Breast epithelium (tissue), 4 donors: ENCODE measurements at places on chromosomes 3 and 15.

GRCh38 chr3:160911411-160911810 lies 155.4 kb downstream of the PPM1L start:
- H3K27me3 ChIP-seq, result no peaks in the 10 kb centered on the region
- H3K4me3 ChIP-seq, result no peak overlapping the region
- no peak for DNase-seq
- no peak overlapping the region for H3K27ac ChIP-seq
- no peaks in the 10 kb centered on the region for H3K36me3 ChIP-seq
- H3K4me1 ChIP-seq, result no peaks in the 10 kb centered on the region

DNA sequence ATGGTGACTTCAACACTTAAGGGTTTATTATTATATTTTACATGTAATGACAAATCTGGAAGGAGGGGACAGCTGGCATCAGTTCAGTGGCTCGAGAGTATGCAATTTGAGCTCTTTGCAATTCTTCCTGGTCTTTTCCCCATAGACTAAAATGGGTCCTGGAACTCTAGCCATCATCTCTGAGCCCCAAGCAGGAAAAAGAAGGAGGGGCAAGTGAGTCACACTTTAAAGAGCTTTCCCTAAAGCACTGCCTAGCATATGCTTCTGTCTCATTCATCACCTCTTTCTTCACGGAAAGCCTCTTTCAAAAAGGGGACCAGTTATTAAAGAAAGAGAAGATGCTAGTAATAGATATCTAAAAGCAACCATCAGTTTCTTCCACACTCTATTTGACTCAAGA lies 466.3 kb downstream of the ZIC1 start:
- no peaks in the 10 kb centered on the region for H3K27me3 ChIP-seq
- no peaks in the 10 kb centered on the region for H3K36me3 ChIP-seq
- H3K4me3 ChIP-seq, result no peak overlapping the region
- H3K27ac ChIP-seq, result no peak overlapping the region

DNA sequence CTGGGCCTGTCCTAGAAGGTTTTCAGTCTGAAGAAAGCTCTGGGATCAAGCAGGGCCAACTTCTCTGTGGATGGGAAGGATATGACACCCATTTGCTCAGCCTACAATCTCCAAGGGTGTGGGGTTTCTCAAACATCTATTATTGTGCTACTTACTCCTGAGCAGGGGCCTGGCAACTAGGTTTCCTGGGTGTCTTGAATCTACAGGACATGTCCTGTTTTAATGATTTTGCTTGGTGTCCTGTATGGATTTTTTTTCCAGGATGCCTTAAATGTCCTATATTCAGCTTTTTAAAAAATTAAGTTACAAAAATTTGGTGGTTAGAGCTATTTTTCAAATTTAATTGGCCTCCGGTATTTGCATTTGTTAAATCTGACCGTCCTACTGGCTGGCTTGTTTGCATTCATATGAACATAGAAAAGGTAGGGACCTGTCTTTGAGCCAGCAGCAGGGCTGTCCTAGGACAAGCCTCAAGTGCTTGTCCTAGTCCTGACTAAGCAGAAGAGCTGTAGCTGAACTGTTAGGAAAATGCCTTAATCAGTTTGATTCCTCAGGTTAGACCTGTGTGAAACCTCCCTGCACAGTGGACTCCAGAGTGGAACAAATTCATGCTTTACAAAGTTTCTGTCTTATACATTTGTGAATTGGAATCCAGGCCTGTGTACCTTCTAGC lies 40.0 kb upstream of the LMOD3 start:
- no peaks in the 10 kb centered on the region for H3K4me1 ChIP-seq
- H3K36me3 ChIP-seq, result no peaks in the 10 kb centered on the region
- no peak for DNase-seq
- H3K27me3 ChIP-seq, result no peaks in the 10 kb centered on the region
- no peak overlapping the region for H3K27ac ChIP-seq
- no peak overlapping the region for H3K4me3 ChIP-seq

DNA sequence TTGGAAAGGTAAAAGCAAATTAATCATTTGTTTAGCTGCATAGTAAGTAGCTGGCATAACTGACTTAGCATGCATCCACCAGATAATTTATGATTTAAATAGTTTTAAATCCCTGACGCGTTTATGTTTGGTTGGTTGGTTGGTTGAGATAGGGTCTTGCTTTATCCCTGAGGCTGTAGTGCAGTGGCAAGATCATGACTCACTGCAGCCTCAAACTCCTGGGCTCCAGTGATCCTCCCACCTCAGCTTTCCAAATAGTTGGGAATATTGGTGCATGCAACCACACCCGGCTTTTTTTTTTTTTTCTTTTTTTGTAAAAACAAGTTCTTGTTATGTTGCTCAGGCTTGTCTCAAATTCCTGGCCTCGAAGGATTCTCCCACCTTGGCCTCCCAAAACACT lies 263.4 kb downstream of the MCTP2 start:
- no peak for DNase-seq
- no peak overlapping the region for H3K27ac ChIP-seq
- no peaks in the 10 kb centered on the region for H3K27me3 ChIP-seq
- no peak overlapping the region for H3K4me3 ChIP-seq
- H3K4me1 ChIP-seq, result no peaks in the 10 kb centered on the region

DNA sequence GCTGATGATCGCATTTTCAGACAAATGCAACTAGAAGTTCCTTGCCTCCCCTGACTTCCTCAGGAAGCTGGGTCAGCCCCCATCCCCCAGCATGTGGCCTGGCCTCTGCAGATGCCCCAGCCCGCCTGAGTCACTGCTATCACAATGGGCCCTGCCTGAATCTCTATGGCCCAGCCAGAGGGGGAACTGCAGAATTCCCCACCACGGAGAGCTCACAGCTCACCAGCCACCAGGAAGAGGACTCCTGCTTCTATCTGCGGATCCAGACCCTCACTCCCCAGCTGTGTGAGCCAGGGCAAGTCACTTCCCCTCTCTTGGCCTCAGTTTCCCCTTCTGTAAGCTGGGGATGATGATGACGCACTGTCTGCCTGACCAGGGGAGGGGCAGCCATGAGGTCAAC lies 6.9 kb downstream of the PLXND1 start:
- no peak overlapping the region for H3K4me3 ChIP-seq
- H3K27me3 ChIP-seq, result no peaks in the 10 kb centered on the region
- H3K36me3 ChIP-seq, result no peaks in the 10 kb centered on the region
- H3K4me1 ChIP-seq, result peaks cover 22% of the 10 kb centered on the region
- peak overlapping the region; percentile 95 for H3K27ac ChIP-seq

- no peaks in the 10 kb centered on the region for H3K27me3 ChIP-seq
- no peaks in the 10 kb centered on the region for H3K36me3 ChIP-seq
- H3K4me1 ChIP-seq, result no peaks in the 10 kb centered on the region
- H3K27ac ChIP-seq, result no peak overlapping the region
Measured at GRCh38 chr3:162398554-162398953, 901.9 kb downstream of the OTOL1 start.

DNA sequence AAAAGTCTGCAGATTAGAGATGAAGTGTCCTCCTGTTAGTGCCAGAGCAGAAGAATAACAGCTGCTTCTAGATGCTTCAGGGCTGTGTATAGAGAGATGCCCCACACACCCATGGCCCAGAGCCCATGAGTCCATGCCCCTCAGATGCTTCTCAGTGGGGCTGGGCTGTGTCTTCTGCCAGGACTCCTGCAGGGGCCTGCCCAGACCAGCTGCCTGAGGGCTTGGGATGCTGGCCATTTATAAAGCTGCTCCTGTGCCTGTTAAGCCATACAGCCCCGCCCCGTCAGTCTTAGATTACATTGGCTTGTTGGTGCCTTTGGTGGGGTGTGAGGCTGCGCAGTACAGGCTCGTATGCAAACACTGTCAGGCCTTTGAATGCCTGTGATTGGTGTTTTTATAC lies 318.0 kb upstream of the CTDSPL start:
- no peak for DNase-seq
- no peak overlapping the region for H3K4me3 ChIP-seq
- no peaks in the 10 kb centered on the region for H3K27me3 ChIP-seq
- H3K36me3 ChIP-seq, result no peaks in the 10 kb centered on the region
- no peak overlapping the region for H3K27ac ChIP-seq
- H3K4me1 ChIP-seq, result no peaks in the 10 kb centered on the region

DNA sequence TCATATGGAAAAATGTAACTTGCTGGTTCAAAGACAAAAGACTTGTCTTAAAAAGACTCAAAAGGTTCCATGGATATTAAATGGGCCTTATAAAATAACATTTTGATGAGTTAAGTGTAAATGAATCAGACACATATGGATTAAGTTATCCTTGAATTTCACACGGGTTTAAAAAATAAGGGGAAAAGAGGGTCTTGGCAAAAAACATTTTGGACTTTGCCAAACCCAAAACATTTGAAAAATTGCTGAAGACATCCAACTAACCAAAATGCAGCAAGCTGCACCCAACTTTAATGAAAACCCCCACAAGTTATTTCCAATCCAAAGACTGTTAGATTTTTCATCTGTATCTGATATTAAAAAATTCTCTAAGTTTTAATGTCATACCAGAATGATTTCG lies 200.7 kb downstream of the MEIS2 start:
- H3K4me3 ChIP-seq, result no peak overlapping the region
- no peaks in the 10 kb centered on the region for H3K4me1 ChIP-seq
- H3K27ac ChIP-seq, result no peak overlapping the region

DNA sequence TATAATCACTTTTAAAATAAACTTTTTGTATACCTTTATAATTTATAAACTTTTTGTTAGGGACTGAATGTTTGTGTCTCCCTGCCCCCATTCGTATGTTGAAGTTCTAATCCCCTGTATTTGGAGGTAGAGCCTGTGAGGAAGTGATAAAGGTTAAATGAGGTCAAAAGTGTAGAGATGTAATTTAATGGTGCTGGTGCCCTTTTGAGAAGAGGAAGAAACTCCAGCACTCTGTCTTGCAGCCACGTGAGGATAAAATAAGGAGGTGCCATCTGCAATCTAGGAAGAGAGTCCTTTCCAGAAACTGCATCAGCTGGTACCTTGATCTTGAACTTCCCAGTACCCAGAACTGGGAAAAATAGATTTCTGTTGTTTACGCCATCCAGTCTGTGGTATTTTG lies 106.1 kb upstream of the RGMA start:
- H3K4me1 ChIP-seq, result no peaks in the 10 kb centered on the region
- no peaks in the 10 kb centered on the region for H3K27me3 ChIP-seq
- no peak overlapping the region for H3K27ac ChIP-seq

GRCh38 chr15:39465843-39466749 lies 114.8 kb upstream of the THBS1 start:
- no peak overlapping the region for H3K4me3 ChIP-seq
- peak overlapping the region; percentile 92 for H3K27ac ChIP-seq
- no peaks in the 10 kb centered on the region for H3K36me3 ChIP-seq
- no peaks in the 10 kb centered on the region for H3K4me1 ChIP-seq
- DNase-seq, result no peak
- no peaks in the 10 kb centered on the region for H3K27me3 ChIP-seq

GRCh38 chr15:101338502-101339057 lies 43.5 kb upstream of the SNRPA1 start:
- no peak overlapping the region for H3K27ac ChIP-seq
- no peaks in the 10 kb centered on the region for H3K36me3 ChIP-seq
- H3K27me3 ChIP-seq, result no peaks in the 10 kb centered on the region
- no peaks in the 10 kb centered on the region for H3K4me1 ChIP-seq
- DNase-seq, result no peak

- H3K4me3 ChIP-seq, result no peak overlapping the region
- H3K27ac ChIP-seq, result no peak overlapping the region
- H3K36me3 ChIP-seq, result no peaks in the 10 kb centered on the region
Measured at GRCh38 chr3:2793987-2794386, 316.2 kb downstream of the IL5RA start.

- H3K27ac ChIP-seq, result no peak overlapping the region
- H3K36me3 ChIP-seq, result no peaks in the 10 kb centered on the region
- H3K4me3 ChIP-seq, result no peak overlapping the region
- no peaks in the 10 kb centered on the region for H3K27me3 ChIP-seq
- DNase-seq, result no peak
Measured at GRCh38 chr3:165920984-165921383, 83.8 kb upstream of the BCHE start.

DNA sequence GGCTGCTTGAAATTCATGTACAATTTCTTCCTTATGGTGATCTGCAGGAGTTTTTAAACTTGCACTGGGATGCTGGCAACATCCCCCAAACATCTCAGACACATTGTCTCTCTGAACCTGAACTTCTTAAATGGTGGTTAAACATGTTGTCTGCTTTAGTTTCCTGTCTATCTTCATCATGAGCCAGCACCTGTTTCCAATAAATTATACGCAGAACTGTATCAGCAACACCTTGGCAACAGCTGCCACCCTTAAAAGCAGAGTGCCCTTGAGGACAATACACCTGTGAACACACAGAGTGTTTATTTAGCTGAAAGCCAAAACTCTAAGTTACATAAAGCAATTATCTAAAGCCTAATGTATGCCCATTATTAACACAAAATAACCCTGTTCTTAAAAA lies 242.9 kb downstream of the WNT5A start:
- no peak overlapping the region for H3K27ac ChIP-seq
- H3K36me3 ChIP-seq, result no peaks in the 10 kb centered on the region
- H3K4me3 ChIP-seq, result no peak overlapping the region
- H3K27me3 ChIP-seq, result no peaks in the 10 kb centered on the region
